ENCODE measurements at places on chromosomes 6 and 20.

GRCh38 chr20:47944682-47945081 is 159.4 kb upstream of the SULF2 start:
- no peak for DNase-seq

DNA sequence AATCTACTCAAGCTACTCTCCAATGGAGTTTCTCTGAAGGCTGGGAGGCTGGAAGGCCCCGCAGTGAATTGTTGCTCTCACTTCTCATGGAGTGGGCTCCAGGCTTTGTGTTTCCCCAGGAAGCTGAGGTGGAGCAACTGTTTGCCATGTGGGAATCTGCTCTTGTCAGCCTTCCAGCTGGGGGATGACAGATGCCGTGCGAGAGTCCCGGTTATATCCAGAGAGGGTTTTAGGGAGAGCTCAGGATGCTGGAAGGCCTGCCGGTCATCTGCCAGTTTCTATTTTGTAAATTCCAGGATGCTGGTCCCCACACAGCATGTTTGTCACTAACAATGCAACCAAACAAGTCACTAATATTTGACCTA is 98.2 kb upstream of the NAA20 start:
- DNase-seq: no peak

- peak; percentile 21 for DNase-seq
Observed at GRCh38 chr6:100343316-100344077, 121.2 kb downstream of the SIM1 start.

DNA sequence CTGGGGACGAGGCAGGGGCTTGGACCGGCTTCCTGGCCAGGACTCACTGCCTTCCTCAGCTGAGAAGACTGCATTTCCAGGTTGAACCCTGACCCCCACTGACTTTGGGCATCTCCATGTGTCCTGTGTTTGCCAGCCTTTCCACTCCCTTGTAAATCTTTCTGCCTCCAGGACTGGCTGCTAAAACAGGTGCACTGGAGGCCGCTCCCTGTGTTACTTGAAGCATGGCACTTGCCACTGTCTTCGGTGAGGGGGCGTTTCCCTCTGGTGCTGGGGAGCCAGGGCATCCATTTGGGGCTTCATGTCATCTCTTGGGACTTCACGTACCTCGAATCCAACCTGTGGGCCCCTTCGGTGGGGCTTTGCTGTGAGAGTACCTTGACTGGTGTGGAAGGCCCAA is 6.7 kb upstream of the RBM38 start:
- DNase-seq: no peak

GRCh38 chr20:1538655-1539054 is 18.9 kb downstream of the SIRPD start:
- no peak for DNase-seq

DNA sequence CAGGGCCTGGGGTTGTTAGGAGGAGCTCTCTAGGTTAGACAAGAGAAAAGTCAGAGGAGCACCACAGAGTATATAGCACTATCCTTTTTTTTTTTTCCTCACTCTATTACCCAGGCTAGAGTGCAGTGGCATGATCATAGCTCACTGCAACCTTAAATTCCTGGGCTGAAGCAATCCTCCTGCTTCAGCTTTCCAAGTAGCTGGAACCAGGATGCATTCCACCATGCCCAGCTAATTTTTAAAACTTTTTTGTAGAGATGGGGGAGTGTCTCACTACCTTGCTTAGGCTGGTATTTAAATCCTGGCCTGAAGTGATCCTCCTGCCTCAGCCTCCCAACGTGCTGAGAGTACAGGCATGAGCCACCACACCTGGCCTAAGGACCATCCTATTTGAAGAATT is 19.3 kb upstream of the AKIRIN2 start:
- DNase-seq: no peak

GRCh38 chr20:53657732-53658131 is 64.1 kb upstream of the ZNF217 start:
- no peak for DNase-seq

GRCh38 chr6:137147195-137147594 is 26.2 kb downstream of the IL22RA2 start:
- no peak for DNase-seq

- no peak for DNase-seq
Observed at GRCh38 chr6:109449064-109449794, 6.3 kb downstream of the MICAL1 start.

GRCh38 chr6:133108419-133108818 is 132.7 kb upstream of the EYA4 start:
- DNase-seq: no peak

GRCh38 chr6:77463861-77464494 is 687 bp upstream of the HTR1B start:
- DNase-seq: no peak

DNA sequence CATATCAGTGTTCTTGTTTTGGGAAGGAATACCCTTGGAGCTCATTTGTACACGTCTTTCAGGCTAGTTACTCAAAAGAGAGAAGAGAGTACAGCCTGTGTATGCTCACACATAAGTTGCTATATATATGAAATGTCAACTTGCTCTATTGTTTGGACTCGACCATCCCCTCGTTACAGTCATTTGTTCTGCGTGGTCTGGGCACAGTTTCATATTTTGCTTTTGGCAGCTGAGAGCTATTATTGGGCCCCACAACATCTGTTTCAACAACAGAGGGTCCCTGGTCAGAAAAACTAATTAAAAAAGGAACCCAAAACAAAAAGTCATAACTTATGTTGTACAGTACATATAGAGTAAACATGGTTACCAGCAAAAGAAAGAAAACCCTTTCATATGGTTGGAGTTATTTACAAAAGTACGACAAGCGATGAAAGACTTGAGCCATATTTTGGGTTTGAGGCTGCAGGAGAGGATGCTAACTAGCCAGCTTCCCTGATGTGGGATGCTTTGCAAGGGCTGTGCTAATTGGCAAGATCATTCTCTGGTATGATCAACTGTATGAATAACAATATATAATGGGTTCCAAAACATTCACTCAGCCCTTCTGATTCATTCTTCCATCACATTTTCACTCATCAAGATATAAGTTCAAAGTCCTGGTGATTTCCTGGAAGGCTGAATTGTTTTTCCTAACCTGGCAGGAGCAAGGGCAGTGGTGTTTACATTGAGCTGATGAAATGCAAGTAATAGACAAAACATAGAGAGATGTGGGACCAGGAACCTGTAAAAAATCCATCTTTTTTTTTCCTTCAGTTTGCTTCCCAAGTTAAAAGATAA is 137.9 kb downstream of the RPS12 start:
- no peak for DNase-seq

DNA sequence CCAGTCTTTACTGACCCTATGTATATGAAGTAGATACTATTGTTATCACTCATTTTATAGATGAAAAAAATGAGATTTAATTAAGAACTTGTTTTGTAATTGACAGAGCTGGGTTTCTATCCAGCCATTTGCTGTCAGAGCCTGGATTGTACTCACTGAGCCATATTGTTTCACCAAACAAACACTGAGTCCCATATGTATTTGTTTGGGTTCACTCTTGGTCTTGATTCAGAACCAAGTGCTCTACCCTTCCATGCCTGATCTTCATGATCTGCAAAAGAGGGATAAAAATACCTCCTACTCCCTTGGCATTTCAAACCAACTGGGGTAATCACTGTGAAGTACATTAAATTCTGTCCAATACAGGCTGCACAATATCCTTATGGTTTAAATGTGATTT is 52.4 kb downstream of the OPN5 start:
- no peak for DNase-seq

GRCh38 chr20:20528861-20529260 is 161.0 kb downstream of the INSM1 start:
- DNase-seq: no peak

- DNase-seq: no peak
Observed at GRCh38 chr6:94350833-94351232, 931.5 kb upstream of the EPHA7 start.

DNA sequence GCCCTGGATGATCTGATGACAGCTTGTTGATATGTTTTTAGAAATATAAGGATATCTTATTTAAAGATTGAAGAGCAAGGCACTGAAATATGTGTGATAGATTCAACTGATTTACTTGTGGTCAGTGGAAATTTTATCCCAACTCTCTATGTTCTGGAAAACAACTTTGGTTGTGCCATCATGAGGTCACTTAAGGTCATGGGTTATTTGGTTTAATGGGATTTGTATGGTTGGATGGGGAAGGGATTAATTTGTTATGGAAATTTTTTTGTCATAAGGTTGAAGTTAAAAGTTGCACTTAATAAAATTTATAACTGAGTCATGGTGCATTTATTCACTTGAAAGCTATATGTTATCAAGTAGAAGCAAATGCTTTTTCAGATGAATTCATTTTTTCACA is 214.3 kb upstream of the LAMP5 start:
- no peak for DNase-seq

GRCh38 chr6:108526739-108527174 is 34.0 kb upstream of the FOXO3 start:
- DNase-seq: peak; percentile 25

GRCh38 chr20:15487030-15487429 is 1086.2 kb downstream of the KIF16B start:
- DNase-seq: no peak

DNA sequence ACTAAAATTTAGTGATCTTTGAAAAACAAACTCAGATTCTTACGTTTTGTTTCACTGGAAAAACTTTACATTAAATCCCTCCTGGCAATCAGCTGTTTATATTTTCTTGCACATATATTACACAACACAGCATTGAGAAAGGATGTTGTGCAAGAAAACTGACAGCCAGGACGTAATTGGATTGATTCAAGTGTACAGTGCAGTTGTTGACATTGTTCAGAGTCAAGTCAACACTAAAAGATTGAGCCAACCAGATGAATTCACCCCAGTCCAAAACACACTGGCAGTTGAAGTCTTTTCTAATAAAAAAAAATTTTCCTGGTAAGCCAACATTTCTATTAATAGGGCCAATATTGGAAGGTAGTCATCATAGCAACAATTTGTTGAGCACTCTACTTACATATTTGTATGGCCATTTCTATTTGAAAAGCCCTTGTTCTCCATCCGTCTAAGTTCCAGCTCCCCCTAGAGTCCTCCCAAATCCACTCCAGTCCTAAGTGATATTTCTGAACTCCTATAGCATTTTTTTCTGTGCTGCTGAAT is 20.9 kb upstream of the VNN1 start:
- no peak for DNase-seq

DNA sequence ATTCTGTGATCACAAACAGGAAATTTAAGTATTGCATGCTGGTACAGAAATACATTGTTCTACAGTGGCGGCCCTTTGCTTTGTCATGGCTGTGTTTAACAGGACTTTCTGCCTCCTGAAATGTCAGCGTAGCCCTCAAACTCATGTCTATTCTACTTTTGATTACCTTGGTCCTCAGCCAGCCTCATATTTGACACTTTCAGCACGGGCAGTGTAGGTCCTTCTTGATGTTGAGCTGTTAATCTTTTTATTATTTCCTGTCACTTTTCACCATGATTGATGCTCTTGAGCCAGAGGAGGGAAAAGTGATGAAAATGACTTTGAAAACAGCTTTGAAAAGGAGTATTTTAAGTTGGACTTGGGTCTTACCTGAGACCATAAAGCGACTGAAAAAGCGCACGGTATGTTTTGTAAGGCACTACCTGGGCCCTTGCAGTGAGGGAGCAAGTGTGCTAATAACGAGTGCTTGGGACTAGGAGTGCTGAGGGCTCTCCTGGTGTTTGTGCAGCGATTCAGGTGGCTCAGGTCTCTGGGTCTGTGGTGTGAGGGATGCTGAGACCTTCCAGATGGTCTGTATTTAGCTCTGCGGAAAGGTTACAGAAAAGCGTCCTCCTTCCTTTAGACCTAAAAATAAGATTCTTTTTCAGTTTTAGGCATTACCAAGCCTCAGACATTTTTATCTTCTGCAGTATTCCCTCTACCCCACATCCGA is 45.2 kb upstream of the RREB1 start:
- no peak for DNase-seq

DNA sequence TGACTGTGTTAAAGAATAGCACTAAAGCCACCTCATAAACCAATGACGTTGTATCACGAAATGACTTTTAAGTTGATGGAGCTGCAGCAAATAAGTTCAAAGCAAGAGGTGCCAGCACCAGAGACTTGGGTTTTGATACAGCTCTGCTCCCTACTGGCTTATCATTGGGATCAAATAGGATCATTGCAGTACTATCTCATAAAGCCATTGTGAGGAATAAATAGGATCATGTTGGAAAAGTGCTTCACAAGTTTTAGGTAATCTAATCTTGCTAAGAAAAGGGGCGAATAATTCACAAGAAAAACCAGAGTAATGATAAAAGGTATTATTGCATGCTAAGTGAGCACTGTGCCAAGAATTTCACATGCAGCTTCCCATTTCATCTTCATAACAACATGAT is 10.4 kb upstream of the CEP85L start:
- DNase-seq: no peak
